Pulmonary artery endothelial cell (primary cell): ENCODE measurements at places on chromosomes 12 and 14. TPM values are rescaled to one million over a fixed set of nuclear protein-coding genes. Genes with fewer than 3 reads are reported as not detected.

The DIP2B gene
- 29.6 and 37.5 TPM in 2 replicates for total RNA-seq

The LMO3 gene
- not detected in 2 replicates for total RNA-seq

The GPX2 gene
- total RNA-seq = not detected in 2 replicates

The CLEC1B gene
- total RNA-seq = 0.18 TPM in 1 of 2 replicates, not detected in the other

The HIF1A gene
- total RNA-seq = 119 and 150 TPM in 2 replicates

The LGMN gene
- 59.6 and 74.0 TPM in 2 replicates for total RNA-seq

The CMA1 gene
- total RNA-seq = not detected in 2 replicates

The GPR162 gene
- 9.0 and 13.5 TPM in 2 replicates for total RNA-seq
